NCI-H1417 (cell line): ENCODE measurements at places on chromosomes 5 and 9.

DNA sequence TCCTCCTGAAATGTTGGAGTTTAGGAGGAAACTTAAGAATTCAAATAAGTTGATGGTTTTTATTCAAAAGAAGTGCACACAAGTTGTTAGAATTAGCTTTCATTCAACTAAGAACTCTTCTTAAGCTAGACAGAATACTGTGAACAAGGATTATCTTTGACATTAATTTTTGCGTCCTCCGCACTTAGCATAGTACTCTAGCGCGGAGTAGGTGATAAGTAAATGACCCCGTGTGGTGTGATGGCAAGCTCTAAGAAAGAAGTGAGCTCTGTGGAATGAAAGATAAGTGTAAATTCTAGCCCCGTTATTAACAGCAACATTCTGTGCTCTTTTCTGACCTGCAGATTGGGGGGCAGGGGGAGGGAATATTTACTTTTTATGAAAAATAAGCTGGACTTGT, 1.0 kb downstream of the BRIX1 start:
- no peak for DNase-seq

GRCh38 chr5:100890461-100891008, 12.5 kb downstream of the ST8SIA4 start:
- DNase-seq, result no peak

DNA sequence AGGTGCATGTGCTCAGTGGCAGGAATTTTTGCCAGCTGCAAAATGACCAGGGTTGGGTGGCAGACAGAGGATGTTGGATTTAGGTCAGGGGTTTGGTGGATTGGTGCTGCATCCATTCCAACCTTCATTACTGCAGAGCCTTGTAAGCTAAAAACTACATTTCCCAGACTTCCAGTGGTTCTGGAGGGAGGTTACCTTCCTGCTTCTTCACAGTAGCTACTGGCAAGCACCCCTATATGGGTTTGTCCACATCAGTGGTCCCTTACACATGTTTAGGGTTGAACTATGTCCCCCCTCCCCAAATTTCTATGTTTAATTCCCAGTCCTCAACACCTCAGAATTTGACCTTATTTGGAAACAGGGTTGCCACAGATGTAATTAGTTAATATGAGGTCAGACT, 20.7 kb upstream of the IL17B start:
- no peak for DNase-seq

DNA sequence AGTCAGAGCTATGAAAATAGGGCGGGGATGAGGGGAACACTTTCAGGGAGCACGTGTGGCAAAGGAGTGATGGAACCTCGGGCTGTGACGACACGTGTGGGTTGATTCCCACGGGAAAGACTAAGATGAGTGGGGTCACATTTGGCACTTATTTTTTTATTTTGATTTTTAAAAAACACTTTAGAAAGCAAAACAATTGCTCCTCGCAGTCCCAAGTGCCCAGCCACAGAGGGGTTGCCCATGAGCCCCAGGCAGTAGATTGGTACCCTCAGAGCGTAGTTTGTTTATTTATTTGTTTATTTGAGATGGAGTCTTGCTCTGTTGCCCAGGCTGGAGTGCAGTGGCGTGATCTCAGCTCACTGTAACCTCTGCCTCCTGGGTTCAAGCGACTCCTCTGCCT, 69.7 kb downstream of the WNK2 start:
- no peak for DNase-seq

DNA sequence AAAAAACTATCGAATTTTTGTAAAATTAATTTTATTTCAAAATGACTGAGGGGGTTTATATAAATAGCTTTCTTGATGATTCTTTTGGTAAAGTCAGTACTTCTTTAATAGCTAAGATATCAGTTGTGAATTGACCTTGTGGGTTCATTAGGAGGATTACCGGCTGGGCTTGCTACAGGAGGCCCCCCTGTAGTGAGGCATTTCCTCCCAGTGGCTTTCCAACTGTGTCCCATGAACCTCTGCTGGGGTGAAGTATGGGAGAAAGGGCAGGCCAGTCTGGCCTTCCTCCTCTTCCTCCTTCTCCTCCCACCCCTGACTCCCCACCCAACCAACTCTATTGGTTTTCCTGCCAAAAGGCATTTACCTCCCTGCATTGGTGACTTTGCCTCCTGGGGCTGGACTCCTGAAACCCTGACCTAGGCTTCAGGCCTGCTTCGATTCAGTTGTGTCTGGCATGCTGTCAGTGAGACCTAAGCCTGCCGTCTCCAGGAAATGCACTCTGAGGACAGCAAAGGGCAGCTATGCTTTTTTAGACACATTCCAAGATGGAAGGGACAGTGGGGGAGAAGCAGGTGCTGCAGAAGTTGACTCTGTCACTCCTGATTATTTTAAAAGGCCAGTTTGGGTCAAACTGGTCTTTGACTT, 144.8 kb downstream of the HSPA4 start:
- no peak for DNase-seq

DNA sequence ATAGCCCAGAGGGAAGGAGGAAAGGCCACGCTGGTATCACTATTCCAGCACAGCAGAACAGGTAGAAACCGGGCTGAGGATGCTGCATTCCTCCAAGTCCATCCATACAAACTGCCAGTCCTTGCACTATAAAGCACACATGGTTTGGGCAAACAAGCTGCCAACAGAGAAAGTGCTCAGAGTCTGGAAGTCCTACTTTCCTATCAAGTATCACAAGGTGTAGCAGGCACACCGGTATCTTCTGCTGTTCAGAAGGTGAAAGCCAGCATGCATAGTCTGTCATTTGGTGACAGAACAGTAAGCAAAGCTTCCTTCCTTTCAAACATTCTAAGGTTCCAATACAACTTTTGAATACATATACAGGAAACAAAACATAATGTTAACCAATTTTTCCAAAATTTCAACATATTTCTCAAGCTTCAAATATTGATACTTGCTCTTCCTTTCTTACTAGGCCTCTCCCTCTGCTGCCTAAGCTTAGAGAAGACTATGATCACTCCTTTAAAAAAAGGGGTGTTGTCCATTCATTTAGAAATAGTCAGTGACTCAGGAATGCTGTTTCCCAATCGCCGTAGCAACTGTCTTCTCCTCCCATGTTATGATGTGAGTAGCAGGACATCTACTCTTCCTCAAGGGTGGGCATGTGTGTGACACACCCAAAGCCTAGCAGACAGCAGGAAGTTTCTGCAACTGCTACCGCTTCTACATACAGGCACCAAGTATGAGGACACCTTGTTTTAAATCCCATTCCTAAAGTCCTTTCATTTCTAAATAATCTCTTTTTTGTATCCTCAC, 14.7 kb downstream of the DIAPH1 start:
- no peak for DNase-seq

DNA sequence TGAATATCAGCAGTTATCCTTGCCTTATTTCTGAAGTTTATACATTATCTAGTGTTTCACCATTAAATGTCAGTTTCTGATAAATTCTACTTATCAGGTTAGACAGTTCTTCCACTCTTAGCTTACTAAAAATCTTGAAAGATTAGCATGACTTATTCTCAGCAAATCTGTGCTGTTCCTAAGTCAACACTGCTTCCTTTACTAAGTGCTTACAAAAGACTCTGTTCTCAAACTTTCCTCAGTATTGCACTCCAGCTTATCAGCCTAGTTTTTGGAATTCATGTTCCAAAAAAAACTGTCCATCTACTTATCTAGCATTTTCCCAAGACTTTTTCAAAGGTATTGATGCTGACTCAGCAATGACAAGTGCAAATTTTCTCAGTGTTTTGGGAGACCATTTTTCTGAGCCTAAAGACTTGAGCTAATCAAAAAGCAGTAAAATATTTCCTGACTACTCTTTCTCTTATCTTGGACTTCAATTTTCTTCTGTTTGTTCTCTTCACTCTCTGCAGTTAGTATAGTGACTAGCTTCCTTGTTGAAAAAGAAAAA, 61.1 kb upstream of the FRRS1L start:
- DNase-seq, result no peak

- DNase-seq, result no peak
These were observed 80.8 kb downstream of the FAM81B start for GRCh38 chr5:95471942-95472341.

DNA sequence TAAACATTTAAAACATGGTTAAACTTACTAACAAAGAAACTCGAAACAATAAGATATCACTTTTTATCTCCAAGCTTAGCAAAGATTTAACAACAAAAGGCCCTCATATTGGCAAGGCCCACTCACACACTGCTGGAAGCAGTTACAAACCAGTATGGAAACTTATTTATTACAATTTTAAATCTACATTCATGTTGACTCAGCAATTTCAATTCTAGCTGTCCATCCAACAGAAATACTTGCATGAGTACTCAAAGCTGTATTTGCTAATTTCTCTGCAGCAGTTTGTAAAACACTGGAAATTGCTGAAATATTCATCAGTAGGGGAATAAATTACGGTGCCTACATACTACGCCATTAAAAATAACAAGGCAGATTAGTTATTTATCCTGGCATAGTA, 2.8 kb upstream of the DNAJA1 start:
- no peak for DNase-seq

GRCh38 chr5:95050708-95051107, 234.2 kb downstream of the MCTP1 start:
- no peak for DNase-seq

- no peak for DNase-seq
These were observed 35.5 kb downstream of the WDR36 start for GRCh38 chr5:111127453-111128195.

DNA sequence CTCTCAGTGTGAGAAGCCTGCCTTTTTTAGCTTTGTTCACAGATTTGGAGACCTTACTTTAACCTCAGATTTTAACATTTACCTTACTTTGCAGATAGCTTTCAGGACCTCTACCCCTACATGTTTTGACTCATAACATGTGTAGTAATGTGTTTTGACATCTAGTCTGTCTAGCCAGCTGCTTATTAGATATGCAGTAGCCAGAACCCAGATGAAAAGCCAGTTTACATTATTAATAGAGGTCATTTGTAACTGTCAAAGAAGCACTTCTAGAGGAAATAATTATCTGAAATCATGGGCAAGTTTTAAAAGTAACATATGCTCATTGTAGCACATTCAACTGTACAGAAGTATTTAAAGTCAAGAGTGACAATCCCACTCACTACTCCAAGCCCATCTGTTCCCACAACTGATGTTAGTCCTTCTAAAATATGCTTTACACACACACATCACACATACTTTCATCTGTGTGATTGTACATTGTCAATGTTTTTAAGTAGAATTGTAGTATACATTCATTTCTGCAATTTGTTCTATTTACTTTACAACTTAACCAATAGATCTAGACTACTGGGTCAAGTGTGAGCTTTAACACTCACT, 71.8 kb upstream of the NIPAL4 start:
- peak; percentile 9 for DNase-seq

- DNase-seq, result no peak
These were observed 77.8 kb upstream of the TARS1 start for GRCh38 chr5:33362915-33363314.

DNA sequence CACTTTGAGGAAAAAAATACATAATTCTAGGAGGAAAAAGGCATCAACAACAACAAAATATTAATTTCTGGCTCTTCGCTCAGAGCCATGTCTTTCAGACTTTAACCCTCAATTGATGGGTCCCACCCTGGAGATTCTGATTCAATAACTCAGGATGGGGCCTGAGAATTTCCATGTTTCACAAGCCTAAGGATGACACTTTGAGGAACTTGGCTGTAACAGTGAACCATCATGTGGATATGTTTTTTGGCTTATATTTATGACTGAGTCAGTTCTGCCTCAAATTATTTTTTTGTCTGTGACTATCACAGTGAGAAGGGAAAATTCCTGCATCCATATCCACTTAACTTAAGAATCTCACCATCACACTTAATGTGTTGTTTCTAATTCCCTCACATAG, 504.6 kb downstream of the RASEF start:
- no peak for DNase-seq

DNA sequence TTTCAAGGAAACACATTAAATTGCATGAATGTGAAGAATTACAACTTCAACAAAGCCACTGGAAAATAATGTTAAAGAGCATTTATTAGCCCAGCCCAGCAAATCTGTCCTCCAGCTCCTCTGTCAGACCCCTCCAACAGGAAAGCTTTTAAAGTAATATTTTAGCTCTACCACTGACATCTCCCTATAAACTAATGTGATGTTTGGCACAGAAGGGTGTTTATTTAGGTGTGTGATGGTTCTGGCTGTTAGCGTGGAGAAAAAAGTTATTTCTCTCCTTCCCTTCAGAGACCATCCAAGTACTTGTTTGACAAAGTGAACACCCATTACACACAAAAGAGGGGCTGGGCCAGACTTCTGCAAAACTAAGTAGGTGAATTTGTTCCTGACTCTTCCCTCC, 111.9 kb upstream of the TARS1 start:
- no peak for DNase-seq

- no peak for DNase-seq
These were observed 106.4 kb downstream of the CDK5RAP2 start for GRCh38 chr9:120473608-120474007.

DNA sequence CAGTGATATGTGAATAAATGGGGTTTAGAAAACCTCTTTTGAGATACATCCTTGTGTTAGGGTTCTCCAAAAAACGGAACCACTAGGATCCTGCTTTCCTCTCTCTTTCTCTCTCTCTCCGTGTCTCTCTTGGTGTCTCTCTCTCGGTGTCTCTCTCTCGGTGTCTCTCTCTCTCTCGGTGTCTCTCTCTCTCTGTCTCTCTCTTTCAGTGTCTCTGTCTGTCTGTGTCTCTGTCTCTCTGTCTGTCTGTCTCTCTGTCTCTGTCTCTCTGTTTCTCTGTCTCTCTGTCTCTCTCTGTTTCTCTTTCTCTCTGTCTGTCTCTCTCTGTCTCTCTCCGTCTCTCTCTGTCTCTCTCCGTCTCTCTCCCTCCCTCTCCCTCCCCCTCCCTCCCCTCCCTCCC, 7.8 kb upstream of the TEX48 start:
- DNase-seq, result no peak

DNA sequence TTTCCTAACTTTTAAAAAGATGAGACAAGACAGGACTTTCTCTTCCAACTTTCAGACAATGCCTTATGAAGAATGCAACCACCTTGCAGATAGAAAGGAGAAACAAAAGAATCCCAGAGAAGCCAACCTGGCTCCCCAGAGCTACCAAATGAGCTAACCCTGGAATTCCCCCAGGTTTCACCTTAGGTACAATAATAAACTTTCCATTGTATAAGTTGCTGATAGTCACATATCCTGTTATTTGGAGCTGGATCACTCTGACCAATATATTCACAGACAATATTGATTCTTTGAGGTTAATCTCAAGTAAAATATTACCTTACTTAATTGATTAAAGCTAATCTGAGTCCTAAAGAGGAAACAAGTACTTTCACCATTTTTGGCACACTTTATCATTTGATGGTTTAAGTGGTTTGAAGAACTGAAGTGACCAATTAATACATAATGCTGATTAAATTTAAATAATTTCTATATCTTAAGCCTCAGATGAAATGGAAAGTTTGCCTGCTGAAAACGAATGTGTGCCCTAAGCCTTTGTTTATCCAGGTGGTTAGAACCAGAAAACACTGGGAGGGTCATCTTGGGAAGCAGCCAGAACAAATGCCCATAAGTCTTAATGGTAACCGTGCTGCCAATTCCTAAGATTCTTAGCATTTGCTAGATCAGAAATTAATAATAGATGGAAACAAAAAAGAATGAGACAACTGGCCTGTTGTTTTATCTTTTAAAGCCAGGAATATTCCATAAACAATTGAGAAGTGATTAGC, 159.6 kb upstream of the SLC12A2 start:
- DNase-seq, result no peak
